ENCODE measurements at places on chromosomes 4 and X. TPM values are rescaled to one million over a fixed set of nuclear protein-coding genes. Genes with fewer than 3 reads are reported as not detected.

The EREG gene
- total RNA-seq: 0.09 TPM

The ITM2A gene
- total RNA-seq: 14.2 TPM

The H2BW2 gene
- not detected for total RNA-seq

The GNRHR gene
- not detected for total RNA-seq

The CXorf38 gene
- total RNA-seq: 4.9 TPM

The MAGEC3 gene
- total RNA-seq: not detected

GRCh38 chrX:147891896-147892295 is 19.8 kb upstream of the FMR1 start:
- H3K4me3 ChIP-seq: no peak overlapping the region
- H3K27me3 ChIP-seq: no peaks in the 10 kb centered on the region
- H3K4me1 ChIP-seq: no peaks in the 10 kb centered on the region
- H3K27ac ChIP-seq: no peak overlapping the region
- no peaks in the 10 kb centered on the region for H3K36me3 ChIP-seq

- H3K27me3 ChIP-seq: no peaks in the 10 kb centered on the region
- peaks cover 7% of the 10 kb centered on the region for H3K4me1 ChIP-seq
- H3K4me3 ChIP-seq: no peak overlapping the region
- no peak for DNase-seq
- H3K27ac ChIP-seq: no peak overlapping the region
- peaks cover 65% of the 10 kb centered on the region for H3K36me3 ChIP-seq
Measured at GRCh38 chr4:84683064-84683850, 100.3 kb downstream of the CDS1 start.

- H3K4me3 ChIP-seq: no peak overlapping the region
- no peak for DNase-seq
- no peak overlapping the region for H3K27ac ChIP-seq
- H3K27me3 ChIP-seq: no peaks in the 10 kb centered on the region
- H3K4me1 ChIP-seq: peaks cover 4% of the 10 kb centered on the region
Measured at GRCh38 chrX:13662355-13662791, 9.4 kb downstream of the TCEANC start.

- peaks cover 17% of the 10 kb centered on the region for H3K4me1 ChIP-seq
- no peak overlapping the region for H3K27ac ChIP-seq
- no peak overlapping the region for H3K4me3 ChIP-seq
- H3K27me3 ChIP-seq: no peaks in the 10 kb centered on the region
- no peaks in the 10 kb centered on the region for H3K36me3 ChIP-seq
Measured at GRCh38 chr4:1193206-1194009, 21.0 kb upstream of the SPON2 start.

GRCh38 chr4:185713272-185713671 is 98.7 kb downstream of the SORBS2 start:
- H3K27ac ChIP-seq: peak overlapping the region; percentile 58
- no peaks in the 10 kb centered on the region for H3K36me3 ChIP-seq
- no peak overlapping the region for H3K4me3 ChIP-seq

GRCh38 chr4:98794565-98795205 is 134.2 kb downstream of the EIF4E start:
- no peak overlapping the region for H3K27ac ChIP-seq
- H3K4me3 ChIP-seq: no peak overlapping the region
- H3K27me3 ChIP-seq: no peaks in the 10 kb centered on the region

DNA sequence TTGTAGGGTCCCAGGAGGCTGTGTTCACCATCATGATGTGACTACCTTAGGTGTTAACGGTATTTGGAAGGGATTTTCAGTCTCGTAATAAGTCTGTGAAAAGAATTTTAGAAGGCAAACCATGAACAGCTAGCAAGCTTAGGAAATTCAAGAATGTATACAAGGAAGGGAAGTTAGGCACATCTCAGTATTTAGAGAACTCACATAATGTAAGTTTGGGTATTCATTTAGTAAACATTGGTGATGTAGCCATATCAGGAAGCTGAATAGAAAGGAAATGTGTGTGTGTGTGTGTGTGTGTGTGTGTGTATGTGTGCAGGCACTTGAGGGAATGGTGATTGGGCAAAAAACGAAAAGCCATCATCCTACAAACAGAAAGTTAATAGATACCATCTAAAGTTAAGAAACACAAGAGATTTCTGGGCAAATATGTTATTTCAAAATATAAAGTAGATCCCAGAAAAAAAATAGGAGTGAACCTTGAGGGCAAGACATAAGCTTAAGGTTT is 34.7 kb upstream of the PRKX start:
- H3K27ac ChIP-seq: no peak overlapping the region

DNA sequence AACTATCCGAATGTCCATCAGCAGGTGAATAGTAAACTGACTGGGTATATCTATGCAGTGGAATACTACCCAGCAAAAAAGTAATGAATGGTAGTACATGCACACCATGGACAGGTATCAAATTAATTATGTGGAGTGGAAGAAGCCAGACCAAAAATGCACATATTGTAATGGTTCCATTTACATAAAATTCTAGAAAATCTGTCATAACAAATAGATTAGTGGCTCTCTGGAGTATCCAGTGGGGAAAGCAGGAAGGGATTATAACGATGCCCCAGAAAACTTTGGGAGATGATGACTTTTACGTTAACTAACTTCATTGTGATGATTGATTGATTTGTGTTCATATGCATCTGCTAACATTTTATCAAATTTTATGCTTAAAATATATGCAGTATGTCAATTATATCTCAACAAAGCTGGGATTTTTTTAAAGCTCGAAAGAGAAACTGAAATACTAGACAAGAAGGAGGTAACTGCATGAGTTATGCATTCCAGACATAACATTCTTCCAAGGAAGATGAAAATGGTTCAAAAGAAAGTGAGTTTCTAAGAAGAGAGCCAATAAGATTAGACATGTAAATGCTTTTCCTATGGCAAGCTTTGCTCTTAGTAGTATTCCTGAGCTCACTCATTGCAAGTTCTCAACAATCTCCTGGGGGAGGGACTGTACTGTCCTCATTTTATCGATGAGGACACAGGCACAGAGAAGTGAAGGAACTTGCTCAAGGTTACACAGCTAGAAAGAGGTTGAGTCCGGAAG is 58.6 kb upstream of the MSX1 start:
- DNase-seq: no peak
- no peaks in the 10 kb centered on the region for H3K4me1 ChIP-seq
- no peaks in the 10 kb centered on the region for H3K27me3 ChIP-seq
- no peaks in the 10 kb centered on the region for H3K36me3 ChIP-seq
- no peak overlapping the region for H3K27ac ChIP-seq

GRCh38 chrX:100674705-100675104 is 30.7 kb downstream of the SRPX2 start:
- H3K36me3 ChIP-seq: no peaks in the 10 kb centered on the region
- H3K27me3 ChIP-seq: no peaks in the 10 kb centered on the region
- no peak overlapping the region for H3K27ac ChIP-seq
- no peak for DNase-seq

GRCh38 chr4:184680698-184681097 is 31.2 kb downstream of the PRIMPOL start:
- no peaks in the 10 kb centered on the region for H3K4me1 ChIP-seq
- H3K27ac ChIP-seq: no peak overlapping the region
- DNase-seq: no peak
- H3K27me3 ChIP-seq: no peaks in the 10 kb centered on the region
- no peak overlapping the region for H3K4me3 ChIP-seq

Data from pancreas (tissue), 10 donors.